Stimulated activated CD4-positive, alpha-beta T cell treated with anti-CD3 and anti-CD28 coated beads, TNF-alpha, amount 100 ng/mL, for 1 hour (primary cell): ENCODE measurements at places on chromosomes 11 and 22.

- DNase-seq = no peak
Observed at GRCh38 chr11:45672593-45672992, 7.2 kb upstream of the CHST1 start.

GRCh38 chr11:27783701-27784355 is 83.6 kb upstream of the BDNF start:
- no peak for DNase-seq

DNA sequence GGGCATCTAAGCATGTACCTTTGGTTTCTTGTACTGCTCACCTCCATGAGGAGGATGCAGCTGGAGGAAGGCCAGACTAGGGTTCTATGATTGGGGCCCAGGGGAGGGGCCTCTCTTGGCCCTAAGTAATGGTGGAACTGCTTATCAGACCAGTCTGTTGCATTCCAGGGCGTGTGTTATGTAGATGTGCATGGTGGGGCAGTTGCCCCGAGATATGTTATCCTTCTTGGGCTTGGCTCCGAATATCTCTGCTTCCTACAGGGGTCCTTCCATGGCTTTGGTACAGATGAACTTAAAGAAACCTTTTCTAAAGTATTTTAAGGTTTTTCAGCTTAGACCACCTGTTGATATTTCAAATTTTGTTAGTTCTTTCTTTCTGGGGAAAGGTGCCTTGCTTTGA is 126.0 kb downstream of the SWAP70 start:
- no peak for DNase-seq

DNA sequence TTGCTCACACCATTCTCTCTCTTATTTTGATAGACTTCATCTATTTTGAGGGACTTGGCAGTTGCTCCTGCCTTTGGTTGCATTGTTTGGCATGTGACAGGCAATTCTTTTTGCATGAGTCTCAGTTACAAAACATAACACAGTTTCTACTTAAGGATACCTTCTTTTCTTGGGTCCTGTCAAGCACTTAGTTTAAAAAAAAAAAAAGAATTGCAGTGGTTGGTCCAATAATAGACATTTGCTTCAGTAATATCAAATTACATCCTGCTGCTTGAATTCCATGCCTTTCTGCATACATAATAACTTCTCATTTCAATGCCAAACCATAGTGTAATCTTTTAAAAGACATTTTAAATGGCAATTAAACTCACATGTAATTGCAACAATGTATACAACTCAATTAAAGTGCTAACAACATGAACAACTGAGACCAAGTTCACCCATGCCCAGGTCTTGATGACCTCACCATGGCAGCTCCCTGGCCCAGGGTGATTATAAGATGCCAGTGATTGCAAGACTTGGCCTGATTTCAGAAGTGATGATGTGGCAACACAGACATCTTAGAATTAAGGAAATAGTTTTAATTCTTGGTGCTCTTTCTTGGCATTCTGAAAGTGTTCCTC is 32.2 kb upstream of the PLET1 start:
- no peak for DNase-seq

- DNase-seq = no peak
Observed at GRCh38 chr11:126313826-126314225, 10.0 kb downstream of the DCPS start.

GRCh38 chr11:126188332-126189108 is 22.9 kb downstream of the RPUSD4 start:
- DNase-seq = no peak

DNA sequence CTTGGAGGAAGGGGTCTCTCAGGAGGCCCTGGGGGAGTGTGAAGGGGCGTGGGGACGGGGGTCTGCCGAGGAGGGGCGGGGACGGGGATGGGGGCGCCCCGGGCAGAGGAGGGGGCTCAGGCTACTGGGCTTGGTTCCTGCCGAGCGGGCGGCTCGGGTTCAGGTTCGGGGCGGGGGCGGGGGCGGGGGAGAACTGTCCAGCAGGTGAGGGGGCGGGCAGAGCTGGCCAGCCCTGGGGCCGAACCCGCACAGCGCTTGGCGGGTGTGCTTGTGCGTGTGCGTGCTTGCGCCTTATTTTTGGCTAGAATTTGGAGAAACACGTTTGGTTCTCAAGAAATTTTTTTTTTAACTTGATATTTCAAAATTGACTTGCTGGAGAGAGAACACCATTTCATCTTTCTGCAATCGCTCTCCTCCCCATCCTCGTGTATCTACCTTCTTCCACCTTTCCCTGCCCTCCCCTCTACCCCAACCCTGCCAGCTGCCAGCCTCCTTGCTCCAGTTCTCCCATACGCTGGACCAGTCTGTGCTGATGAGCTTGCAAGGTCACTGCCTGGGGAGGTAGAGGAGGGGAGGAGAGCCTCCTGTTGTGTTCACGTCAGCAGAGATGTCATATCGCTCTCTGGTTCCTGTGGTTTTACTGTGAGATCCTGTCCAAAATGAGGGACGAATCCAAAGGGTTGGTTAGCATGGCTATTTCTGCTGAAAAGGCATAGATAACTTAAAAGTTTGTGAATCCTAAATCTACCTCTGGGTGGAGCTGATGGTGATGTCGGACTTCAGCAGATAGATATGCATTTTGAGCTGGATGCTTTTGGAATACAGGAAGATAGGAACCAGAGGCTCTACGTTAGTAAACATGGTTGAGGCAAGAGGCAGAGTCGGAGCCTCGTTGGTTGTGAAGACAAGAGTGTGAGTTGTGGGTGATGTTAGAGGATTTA is 668 bp downstream of the MADD start:
- DNase-seq = no peak

- no peak for DNase-seq
Observed at GRCh38 chr11:130475426-130476053, 27.1 kb downstream of the ADAMTS15 start.

- DNase-seq = no peak
Observed at GRCh38 chr11:15412054-15412453, 297.3 kb downstream of the INSC start.

DNA sequence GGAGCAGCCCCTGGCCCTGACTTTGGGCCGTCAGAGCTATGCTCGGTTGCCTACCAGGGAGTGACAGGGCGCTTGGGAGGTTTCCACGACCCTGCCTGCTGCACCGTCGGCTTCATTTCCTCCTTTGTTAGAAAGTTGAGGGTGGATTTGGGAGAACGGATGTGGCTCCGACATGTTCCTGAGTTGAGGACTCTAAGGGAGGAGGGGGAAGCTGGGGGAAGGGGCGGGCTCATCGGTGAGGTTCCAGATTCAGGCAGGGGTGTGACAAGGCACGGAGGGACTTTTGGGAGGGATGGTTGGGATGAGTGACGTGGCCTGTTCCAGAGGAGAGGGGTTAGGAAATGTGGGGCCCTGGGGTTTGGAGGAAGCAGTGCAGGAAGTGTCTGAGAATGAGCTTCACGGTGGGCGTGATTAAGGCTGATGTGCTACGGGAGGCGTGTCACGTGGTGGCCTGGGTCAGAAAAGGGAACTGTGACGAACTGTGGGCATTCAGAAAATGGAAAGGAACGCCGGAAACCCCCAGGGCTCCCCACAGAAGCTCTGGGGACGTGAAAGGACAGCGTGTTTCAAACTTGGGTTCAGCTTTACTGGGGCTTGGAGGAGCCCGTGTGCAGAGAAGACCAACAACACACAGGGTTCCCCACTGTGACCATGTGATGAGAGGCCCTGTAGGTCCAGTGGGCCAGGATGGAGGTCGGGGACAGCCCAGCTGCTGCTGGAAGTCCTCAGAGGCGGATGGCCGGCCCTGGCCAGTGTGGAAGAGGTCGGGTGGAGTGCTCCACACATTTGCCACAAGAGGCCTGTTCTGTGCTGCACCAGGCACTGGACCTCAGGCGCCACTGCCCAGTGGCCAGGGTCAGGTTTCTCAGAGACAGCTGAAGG is 2.8 kb downstream of the PARVB start:
- peak; percentile 22 for DNase-seq

DNA sequence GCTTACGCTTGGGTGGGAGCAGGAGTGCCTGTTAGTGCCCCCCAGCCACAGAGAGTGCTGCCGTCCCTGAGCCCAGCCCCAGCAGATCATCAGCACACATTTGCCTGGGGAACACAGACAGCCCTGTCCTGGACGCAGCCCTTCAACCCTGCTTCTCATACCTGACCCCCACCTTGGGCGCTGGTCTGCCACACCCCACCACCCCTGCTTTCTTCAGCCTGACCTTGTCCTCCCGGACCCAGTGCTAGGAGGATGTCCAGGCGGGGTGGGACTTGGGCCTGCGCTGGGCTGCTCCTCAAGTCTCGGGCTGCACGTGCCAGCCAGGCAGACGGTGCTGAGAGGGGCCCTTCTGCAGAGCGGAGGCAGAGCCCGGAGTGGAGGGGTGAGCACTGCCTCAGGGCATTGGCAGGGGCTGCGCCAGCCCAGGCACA is 119.2 kb downstream of the KCNQ1OT1 start:
- DNase-seq = no peak

GRCh38 chr11:20762980-20763379 is 93.6 kb downstream of the NELL1 start:
- no peak for DNase-seq

GRCh38 chr11:113262594-113262993 is 51.8 kb upstream of the TTC12 start:
- no peak for DNase-seq

DNA sequence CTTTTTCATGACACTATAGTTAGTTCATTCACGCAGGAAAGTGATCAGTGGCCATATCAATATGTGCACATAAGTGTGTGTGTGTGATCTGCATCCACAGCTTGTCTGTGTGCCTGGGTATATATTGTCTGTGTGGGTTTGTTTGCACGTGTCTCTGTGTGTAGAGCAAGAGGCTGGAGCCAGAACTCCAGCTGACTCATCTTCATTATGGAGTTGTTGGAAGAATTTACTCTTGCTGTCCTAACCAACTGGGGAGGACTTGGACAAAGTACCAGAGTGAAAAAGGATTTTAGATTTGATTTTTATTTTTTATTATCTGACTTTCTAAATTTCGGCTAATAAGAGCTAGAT is 63.9 kb downstream of the TP53I11 start:
- DNase-seq = no peak

GRCh38 chr11:108873310-108873709 is 208.4 kb downstream of the DDX10 start:
- no peak for DNase-seq

- DNase-seq = no peak
Observed at GRCh38 chr11:74232311-74232950, 61.3 kb downstream of the PPME1 start.
